Forelimb muscle (tissue), 1 donor: ENCODE measurements at places on chromosomes 3 and 15. TPM values are rescaled to one million over a fixed set of nuclear protein-coding genes. Genes with fewer than 3 reads are reported as not detected.

Gene ISG20
- polyA plus RNA-seq = 0.62 TPM

DNA sequence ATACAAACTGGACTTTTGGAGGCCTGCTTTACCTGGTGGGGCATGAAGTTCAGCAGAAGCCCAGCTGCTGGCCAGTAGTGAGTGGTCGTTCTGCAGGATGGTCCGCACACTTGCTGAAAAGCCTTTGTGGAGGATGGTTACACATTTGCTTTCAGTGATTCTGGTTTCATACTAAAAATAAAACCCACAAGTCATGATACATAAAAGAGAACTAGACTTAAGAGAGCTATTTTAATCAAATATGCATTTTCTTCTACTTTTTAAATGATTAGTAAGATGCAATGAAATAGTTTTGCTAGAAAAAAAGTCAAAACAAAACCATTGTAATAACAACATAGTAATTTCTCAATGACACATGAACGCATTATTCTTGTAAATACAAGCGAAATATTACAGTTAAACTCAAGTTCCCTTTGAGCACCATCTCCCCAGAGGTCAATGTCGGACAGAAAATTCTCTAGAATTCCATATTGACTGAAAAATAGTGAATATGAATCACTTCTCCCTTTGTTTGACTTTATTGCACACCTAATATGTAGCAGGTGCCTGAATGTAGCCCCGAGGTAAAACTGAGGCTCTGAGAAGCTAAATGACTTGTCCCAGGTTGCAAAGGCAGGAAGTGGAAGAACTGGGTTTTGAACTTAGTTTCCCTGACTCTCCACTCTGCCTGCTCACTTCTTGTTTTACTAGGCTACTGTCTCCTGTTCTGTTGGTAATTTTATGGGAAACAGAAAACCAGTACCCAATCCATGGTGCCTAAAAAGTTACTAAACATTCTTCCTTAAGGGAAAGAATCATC, 8.3 kb downstream of the IL5RA start:
- DNase-seq = no peak

Gene ACSBG1
- 0.18 TPM for polyA plus RNA-seq

GRCh38 chr15:60005352-60006202, 1.5 kb downstream of the FOXB1 start:
- no peak for DNase-seq

DNA sequence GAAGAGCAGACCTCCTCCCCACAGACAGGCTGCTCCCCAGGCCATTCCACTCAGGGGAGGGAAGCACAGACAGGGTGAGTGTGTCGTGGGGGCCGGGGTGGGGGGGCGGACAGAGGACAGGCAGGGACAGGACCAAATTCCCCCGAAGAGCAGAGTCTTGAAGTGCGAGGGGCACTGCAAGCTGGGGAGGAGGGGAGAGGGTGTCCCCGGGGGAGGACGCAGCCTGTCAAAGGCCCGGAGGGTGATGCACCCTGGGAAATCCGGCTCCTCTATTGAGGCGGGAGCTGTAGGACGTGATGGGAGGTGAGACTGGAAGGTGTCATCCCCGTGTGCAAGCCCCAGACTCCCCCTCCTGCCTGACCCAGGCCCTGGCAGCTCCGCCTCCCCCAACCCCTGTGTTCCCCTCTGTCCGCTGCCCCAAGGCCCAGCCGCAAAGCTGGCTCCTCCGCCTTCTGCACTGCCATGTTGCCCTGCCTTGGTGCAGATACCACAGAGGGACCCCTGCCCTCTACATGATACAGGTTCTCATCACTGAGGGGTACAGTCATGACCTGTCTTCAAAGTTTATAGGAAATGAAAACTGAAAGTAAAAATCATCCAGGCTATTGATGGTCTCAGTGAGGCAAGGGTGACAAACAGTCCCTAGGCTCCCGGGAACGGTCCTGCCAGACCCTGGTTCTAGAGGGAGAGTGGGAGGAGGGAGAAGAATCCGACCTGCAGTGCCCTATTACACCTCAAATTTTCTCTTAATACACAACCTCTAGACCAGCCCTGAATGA, 76.3 kb upstream of the IQSEC1 start:
- DNase-seq = no peak

DNA sequence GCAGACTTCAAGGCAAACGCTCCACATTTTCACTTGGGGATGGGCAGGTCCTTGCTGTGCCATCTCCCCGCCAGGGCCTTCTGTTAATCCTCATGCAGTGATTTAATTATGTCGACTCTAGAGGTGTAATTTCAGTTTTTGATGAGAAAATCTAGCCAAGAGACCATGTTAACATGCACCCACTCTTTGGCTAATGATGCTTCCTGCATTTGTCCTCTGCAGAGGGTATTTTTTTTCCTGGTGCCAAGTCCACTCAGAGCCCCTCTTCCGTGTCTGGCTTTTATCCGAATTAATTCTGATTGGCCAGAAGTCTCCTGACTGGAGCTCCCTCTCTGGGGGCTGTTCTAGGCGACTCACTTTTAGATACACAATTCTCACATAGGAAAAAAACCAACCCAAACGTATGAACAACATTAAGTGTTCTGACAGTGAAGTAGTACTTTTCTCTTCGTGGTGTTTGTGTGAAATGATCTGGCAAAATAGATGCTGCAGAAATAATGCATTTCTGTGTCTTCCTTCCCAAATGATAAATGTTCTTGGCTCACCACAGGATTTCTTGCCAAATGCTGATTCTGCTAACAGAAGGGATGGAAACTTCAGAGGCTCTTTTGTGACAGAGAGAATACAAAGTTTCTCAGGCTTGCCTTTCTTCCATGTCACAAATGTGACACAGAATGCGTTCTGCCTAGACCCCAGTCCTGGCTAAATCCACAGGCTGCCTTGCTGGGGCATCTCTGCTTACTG, 190.0 kb downstream of the CACNA2D3 start:
- no peak for DNase-seq

- DNase-seq = no peak
Observed at GRCh38 chr3:61820306-61820992, 259.1 kb downstream of the PTPRG start.

GRCh38 chr3:123328851-123329635, 119.8 kb downstream of the ADCY5 start:
- peak; percentile 5 for DNase-seq

GRCh38 chr3:40470701-40471100, 6.2 kb upstream of the ZNF619 start:
- no peak for DNase-seq

- no peak for DNase-seq
Observed at GRCh38 chr3:98901119-98901391, 440 bp downstream of the DCBLD2 start.

- DNase-seq = no peak
Observed at GRCh38 chr15:85141726-85142125, 160.1 kb downstream of the PDE8A start.

DNA sequence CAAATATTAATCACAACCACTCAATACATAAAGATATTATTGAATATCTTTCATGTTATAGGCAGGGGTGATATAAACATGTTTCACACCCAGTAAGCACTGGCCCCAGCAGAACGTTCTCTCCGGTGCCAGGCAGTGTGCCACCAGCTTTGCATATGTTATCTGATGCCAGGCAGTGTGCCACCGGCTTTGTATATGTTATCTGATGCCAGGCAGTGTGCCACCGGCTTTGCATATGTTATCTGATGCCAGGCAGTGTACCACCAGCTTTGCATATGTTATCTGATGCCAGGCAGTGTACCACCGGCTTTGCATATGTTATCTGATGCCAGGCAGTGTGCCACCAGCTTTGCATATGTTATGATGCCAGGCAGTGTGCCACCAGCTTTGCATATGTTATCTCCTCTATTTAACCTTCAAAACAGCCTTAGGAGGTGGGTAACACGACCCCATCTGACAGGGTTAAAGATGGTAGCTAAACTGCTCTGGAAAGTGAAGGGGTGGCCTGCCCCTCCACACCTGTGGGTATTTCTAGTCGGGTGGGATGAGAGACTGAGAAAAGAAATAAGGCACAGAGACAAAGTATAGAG, 6.9 kb downstream of the MUC20 start:
- DNase-seq = no peak

Gene IL5RA
- not detected for polyA plus RNA-seq

Gene TRAT1
- polyA plus RNA-seq = not detected

- no peak for DNase-seq
Observed at GRCh38 chr3:127418560-127419147, 130.8 kb upstream of the PRR20G start.

DNA sequence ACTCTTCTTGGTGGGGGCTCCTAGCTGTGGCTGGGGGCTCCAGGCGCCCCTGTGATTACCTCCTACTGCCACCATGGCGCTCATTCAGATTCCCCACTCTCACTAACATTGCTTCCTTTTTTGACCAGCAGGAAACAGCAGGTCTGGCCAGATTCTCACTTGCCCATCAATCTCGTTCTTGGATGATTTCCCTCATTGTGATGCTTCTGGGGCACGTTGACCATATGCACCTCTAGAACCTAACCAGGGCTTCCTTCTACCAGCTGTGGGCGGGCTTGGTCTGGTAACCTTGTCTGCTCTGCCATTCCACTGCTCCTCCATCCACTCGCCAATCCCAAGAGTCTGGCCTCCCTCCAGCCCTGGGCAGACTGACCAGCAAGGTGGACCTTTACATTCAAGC, 35.9 kb upstream of the PTPN23 start:
- DNase-seq = no peak

GRCh38 chr3:11532931-11533391, 110.8 kb downstream of the VGLL4 start:
- no peak for DNase-seq

DNA sequence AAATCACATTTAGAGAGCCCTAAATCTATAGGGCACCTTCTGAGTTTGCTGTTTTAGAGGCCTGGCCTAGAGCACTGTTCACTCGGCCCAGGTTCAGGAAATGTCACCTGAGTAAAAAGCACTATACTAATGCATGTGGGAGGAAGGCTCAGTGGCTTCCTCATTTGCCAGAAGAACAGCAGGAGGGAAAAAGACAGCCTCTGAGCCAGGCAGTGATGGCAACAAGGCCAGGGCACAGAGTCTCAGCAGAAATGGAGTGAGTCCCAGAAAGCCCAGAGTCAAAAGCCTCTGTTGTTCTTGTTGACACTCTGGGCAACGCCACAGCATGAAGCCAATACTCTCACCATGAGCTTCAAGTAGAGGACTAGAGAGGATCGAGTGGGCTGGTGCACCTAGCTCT, 25.9 kb downstream of the LTF start:
- no peak for DNase-seq

- DNase-seq = no peak
Observed at GRCh38 chr3:134998855-134999254, 203.8 kb downstream of the EPHB1 start.

DNA sequence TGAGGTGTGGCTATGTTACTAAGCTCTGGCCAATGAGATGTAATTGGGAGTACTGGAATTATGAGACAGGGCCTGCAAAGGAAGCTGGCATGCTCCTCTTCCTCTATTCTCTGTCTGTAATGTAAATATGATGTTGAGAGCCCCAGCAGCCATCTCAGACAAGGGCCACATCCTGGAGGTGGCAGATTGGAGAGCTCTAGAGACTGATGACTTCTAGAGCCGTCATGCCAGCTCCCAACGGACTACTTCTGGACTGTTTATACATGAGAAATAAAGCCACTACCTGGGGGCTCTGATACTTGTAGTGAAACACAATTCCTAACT, 19.7 kb downstream of the PLD1 start:
- DNase-seq = no peak

Gene VIPR1
- 1.6 TPM for polyA plus RNA-seq

DNA sequence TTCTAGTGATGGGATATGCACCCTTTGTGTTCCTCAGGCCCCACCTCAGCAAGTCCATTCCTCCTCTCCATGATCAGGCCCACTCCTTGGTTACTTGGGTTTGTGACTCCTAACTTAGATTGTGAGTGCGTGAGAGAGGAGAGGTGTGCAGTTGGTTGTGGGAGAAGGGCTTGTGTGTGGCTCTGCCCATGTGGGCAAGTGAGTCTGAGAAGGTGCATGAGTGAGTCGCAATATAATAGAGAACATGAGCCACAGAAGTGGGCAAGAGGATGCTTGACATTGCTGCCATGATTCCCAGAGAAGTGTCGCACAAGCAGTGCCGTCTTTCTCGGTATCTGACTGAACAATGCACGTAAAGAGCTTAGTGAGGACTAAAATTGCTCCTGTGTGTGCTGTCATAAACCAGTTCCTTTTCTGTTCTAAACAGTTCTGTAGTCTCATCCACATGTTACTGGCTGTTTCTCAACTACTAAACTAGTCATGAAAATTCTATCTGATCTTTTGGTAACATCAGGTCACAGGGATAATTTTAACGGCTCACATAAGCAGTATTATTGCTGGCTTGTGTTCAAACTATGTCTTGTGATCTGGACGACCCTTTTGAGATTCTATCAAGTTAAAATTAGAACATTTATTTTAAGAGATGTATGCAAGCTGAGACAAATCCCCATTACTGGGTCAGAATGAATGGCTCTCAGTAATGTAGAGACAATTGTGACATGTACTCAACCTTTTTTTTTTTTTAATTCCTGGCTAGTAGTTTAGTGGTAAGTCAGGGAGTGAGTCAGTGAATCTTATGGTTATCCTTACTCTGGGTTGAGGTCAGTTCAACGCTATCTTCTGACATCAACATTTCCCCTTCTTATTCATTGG, 25.6 kb downstream of the GYG1 start:
- DNase-seq = no peak

DNA sequence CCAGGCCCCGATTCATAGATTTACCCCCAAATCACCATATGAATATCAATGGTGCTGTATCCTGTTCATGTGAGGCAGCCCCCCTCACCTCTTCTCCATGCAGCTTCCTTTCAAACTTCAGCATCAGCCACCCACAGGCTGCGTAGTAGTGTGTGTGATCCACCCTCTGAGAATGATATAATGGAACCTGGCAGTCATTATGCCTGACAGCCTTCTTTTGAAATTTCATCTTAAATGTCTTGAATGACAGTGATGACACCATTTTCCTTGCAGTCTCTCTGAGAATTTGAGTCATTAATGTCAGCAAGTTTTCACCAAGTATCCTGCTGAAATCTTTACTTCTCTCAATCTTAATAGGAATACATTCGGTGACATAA, 3.5 kb upstream of the CLRN1 start:
- no peak for DNase-seq

Gene GRAMD1C
- polyA plus RNA-seq = 2.7 TPM

Gene OSTN
- 4.7 TPM for polyA plus RNA-seq

DNA sequence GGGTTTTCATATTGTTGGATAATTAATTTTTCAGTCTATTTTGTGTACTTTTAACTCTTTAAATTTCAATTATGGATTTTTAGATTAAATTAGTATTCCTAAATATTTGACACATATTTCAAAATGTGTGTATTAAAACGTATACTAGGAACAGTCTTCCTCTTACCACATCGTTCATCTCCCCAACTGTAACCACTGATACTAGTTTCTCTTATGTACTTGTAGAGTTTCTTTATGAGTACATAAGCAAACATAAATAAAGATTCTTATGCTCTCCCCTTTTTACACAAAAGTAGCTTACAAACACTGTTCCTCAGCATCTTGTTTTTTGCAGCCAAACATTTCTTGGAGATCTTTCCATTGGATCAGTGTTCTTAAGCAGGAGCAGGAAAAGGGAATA, 45.9 kb downstream of the CMSS1 start:
- DNase-seq = no peak

DNA sequence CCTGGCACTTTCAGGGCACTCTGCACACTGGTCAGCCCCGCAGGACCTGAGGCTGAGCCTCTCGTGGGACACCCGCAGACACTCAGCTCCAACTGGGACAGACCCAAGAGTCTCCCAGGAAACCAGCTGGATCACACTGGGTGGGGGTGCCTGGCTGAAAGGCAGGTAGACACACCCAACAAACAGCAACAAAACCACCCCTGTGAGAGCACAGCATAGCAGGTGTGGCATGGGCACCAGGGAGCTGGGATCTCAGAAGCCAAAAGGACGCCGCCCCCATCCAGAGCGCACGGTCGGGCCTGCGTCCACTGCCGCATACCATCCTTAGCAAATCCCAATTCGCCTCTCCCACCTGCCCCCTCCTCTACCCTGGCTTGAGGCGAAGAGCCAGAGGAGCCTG, 154.2 kb upstream of the LINGO1 start:
- DNase-seq = no peak
